Cardiac muscle cell (in vitro differentiated cells and primary cell): ENCODE measurements at places on chromosomes 3 and 15. TPM values are rescaled to one million over a fixed set of nuclear protein-coding genes. Genes with fewer than 3 reads are reported as not detected.
A peak's percentile ranks its signal among the peaks of the same experiment; 100 is the strongest.

- peak overlapping the region; percentile 86 for H3K27ac ChIP-seq
- H3K36me3 ChIP-seq, result peaks cover 10% of the 10 kb centered on the region
- no peak for DNase-seq
- H3K4me3 ChIP-seq, result no peak overlapping the region
- no peaks in the 10 kb centered on the region for H3K27me3 ChIP-seq
- peaks cover 16% of the 10 kb centered on the region for H3K4me1 ChIP-seq
Observed at GRCh38 chr3:122468896-122469533, 45.7 kb downstream of the KPNA1 start.

- no peak overlapping the region for H3K4me3 ChIP-seq
- peak overlapping the region; percentile 49 for H3K27ac ChIP-seq
- no peaks in the 10 kb centered on the region for H3K27me3 ChIP-seq
- no peak for DNase-seq
- peaks cover 36% of the 10 kb centered on the region for H3K4me1 ChIP-seq
- H3K36me3 ChIP-seq, result no peaks in the 10 kb centered on the region
Observed at GRCh38 chr3:117563063-117563462, 853.5 kb downstream of the TUSC7 start.

GRCh38 chr3:185042312-185043050 is 110.4 kb downstream of the C3orf70 start:
- no peaks in the 10 kb centered on the region for H3K36me3 ChIP-seq
- no peaks in the 10 kb centered on the region for H3K4me1 ChIP-seq
- no peak for DNase-seq
- no peak overlapping the region for H3K4me3 ChIP-seq
- H3K27ac ChIP-seq, result no peak overlapping the region
- H3K27me3 ChIP-seq, result no peaks in the 10 kb centered on the region

DNA sequence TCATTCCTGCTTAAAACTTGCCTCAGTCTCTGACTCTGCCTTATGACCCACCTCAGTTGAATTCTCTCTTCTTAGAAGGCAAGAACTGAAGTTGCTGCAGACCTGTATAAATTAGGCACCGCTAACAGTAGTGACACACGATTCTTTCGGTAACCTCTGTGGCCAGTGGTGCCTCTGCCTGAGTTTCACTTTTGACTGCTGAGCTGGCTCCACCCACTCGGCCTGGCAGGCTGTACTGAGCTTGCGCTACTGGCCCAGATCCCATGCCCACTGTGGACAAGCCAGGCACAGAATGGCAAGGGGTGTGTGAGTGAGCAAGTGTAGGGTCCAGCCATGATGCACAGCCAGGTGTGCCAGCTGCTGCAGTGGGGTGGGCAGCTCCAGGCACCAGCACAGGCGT is 19.1 kb upstream of the EIF1B start:
- H3K27me3 ChIP-seq, result no peaks in the 10 kb centered on the region
- peak overlapping the region; percentile 80 for H3K27ac ChIP-seq
- H3K36me3 ChIP-seq, result no peaks in the 10 kb centered on the region
- H3K4me3 ChIP-seq, result no peak overlapping the region

The TSEN2 gene
- 25.7 and 36.3 TPM in 2 replicates for polyA plus RNA-seq

DNA sequence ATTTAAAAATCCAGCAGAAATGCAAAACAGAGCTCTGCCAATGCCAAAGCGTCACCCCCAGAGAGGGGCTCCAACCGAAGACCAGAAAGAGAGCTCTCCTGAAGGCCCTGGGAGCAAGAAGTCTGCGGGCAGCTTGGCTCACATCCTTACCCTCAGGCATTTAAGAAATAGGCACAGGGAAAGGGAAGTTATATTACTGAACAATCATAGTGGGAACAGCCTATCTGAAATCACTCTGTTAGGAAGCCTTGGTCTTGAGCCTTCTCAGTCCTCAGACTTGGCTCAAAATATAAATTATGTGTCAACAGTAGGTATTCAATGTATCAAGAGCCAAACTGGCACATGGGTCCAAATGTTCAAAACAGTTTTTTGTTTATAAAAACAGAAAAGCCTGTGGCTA is 10.3 kb upstream of the PPARG start:
- peaks cover 11% of the 10 kb centered on the region for H3K27me3 ChIP-seq
- H3K4me3 ChIP-seq, result no peak overlapping the region
- H3K27ac ChIP-seq, result no peak overlapping the region
- H3K36me3 ChIP-seq, result no peaks in the 10 kb centered on the region

The PIF1 gene
- 7.4 and 49.0 TPM in 2 replicates for polyA plus RNA-seq

GRCh38 chr3:122488262-122488973 is 26.3 kb downstream of the KPNA1 start:
- H3K27me3 ChIP-seq, result no peaks in the 10 kb centered on the region
- no peak overlapping the region for H3K27ac ChIP-seq
- no peak for DNase-seq
- H3K4me3 ChIP-seq, result no peak overlapping the region
- H3K4me1 ChIP-seq, result no peaks in the 10 kb centered on the region

- peaks cover 20% of the 10 kb centered on the region for H3K4me1 ChIP-seq
- H3K36me3 ChIP-seq, result no peaks in the 10 kb centered on the region
- H3K4me3 ChIP-seq, result no peak overlapping the region
- H3K27ac ChIP-seq, result no peak overlapping the region
- DNase-seq, result peak; percentile 56
Observed at GRCh38 chr15:65653801-65654521, 32.2 kb downstream of the SLC24A1 start.

The DAPK2 gene
- polyA plus RNA-seq, result 0.51 TPM in 1 of 2 replicates, not detected in the other

DNA sequence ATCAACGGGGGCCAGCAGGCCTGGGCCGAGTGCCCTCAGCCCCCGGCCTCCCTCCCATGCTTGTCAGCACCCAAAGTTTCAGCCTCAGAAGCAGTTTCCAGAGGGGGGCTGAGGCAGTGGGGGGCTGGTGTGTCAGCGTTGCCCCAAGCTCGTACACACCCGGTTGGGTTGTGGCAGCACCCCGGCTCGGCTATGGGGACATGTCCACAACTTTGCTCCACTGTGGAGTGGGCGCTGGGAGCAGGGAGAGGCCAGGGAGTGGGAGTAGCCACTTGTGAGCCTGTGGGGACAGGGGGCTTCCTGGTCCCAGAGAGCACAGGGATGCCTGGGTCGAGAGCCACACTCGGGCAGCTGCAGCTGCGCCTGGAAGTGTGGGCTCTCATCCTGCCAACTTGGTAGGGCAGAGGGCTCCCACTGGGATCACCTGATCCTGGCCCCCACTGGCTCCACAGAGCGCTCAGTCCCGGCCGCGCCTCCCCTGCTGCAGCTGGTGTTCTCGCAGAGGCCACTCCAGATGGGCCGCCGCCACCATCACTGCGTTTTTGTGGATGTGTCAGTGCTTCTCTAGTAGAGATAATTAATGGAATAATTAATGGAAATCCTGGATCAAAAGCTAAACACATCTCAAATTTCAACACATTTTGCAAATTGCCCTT is 75.1 kb downstream of the NR1D2 start:
- DNase-seq, result no peak
- H3K27ac ChIP-seq, result no peak overlapping the region
- H3K27me3 ChIP-seq, result no peaks in the 10 kb centered on the region
- H3K4me1 ChIP-seq, result no peaks in the 10 kb centered on the region
- H3K4me3 ChIP-seq, result no peak overlapping the region

The PLXND1 gene
- 15.0 and 30.3 TPM in 2 replicates for polyA plus RNA-seq

The MME gene
- polyA plus RNA-seq, result 0.96 and 1.0 TPM in 2 replicates

DNA sequence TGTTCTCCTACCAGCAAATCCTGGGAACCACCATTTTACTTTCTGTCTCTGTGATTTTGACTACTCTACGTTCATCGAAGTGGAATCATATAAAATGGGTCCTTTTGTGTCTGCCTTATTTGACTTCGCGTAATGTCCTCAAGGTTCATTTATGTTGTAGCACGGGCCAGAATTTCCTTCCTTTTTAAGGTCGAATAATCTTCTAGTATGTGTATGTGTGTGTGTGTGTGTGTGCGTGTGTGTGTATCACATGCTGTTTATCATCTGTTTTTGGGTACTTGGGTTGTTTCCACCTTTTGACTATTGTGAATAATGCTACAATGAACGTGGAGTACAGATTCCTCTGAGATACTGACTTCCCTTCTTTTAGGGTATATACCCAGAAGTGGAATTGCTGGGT is 35.3 kb downstream of the STARD5 start:
- H3K36me3 ChIP-seq, result no peaks in the 10 kb centered on the region
- no peak overlapping the region for H3K27ac ChIP-seq
- no peak for DNase-seq

- DNase-seq, result no peak
- no peaks in the 10 kb centered on the region for H3K27me3 ChIP-seq
Observed at GRCh38 chr15:47289656-47290055, 427.6 kb upstream of the SEMA6D start.

DNA sequence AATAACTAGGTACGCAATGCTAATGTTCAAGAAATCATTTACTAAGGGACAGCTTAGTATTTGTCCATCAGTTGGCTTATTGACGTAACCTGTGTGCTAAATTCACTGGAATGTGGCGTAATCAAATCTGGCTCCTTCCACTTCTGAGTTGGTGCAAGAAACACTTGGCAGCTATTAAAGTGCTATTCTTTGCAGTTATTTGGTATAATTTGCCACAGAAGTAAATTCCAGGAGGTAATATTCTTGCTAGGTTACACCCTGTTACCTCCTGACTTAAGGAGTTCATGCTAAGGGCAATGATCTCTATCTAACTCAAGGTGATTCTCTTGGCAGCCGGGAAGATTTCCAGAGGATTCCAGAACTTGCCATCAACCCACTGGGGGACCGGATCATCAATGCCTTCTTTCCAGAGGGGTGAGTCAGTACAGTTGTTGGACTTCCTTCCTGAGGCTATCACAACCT is 25.5 kb downstream of the CHP1 start:
- no peak overlapping the region for H3K4me3 ChIP-seq
- H3K27me3 ChIP-seq, result no peaks in the 10 kb centered on the region
- peak; percentile 71 for DNase-seq
- peaks cover 12% of the 10 kb centered on the region for H3K4me1 ChIP-seq
- peaks cover 23% of the 10 kb centered on the region for H3K36me3 ChIP-seq

GRCh38 chr3:181565416-181565815 is 146.3 kb upstream of the SOX2 start:
- H3K27ac ChIP-seq, result no peak overlapping the region
- no peak for DNase-seq
- H3K36me3 ChIP-seq, result no peaks in the 10 kb centered on the region
- no peak overlapping the region for H3K4me3 ChIP-seq
- H3K4me1 ChIP-seq, result no peaks in the 10 kb centered on the region
